Calu3 (cell line): ENCODE measurements at places on chromosomes 3 and 15.

DNA sequence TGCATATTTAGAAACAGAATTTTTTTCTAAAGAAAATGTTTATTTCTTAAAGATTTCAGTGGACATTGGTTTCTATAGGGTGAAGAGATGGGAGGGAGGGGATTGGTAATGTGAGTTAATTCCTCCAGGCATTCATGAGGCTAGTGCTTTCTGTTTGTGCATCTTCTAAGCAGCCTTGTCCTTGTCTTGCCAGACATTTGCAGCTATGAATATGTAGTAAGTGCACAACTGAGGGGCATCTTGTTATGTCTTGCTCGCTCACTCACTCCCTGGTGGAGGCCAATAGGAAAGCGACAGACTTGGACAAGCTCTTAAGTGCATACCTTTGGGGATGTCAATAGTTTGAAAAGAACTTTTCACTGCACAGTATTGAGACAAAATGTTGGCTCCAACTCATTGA, 92.5 kb upstream of the ATP10A start:
- no peak for DNase-seq

GRCh38 chr15:76468722-76469121, 132.1 kb downstream of the ISL2 start:
- DNase-seq: no peak

DNA sequence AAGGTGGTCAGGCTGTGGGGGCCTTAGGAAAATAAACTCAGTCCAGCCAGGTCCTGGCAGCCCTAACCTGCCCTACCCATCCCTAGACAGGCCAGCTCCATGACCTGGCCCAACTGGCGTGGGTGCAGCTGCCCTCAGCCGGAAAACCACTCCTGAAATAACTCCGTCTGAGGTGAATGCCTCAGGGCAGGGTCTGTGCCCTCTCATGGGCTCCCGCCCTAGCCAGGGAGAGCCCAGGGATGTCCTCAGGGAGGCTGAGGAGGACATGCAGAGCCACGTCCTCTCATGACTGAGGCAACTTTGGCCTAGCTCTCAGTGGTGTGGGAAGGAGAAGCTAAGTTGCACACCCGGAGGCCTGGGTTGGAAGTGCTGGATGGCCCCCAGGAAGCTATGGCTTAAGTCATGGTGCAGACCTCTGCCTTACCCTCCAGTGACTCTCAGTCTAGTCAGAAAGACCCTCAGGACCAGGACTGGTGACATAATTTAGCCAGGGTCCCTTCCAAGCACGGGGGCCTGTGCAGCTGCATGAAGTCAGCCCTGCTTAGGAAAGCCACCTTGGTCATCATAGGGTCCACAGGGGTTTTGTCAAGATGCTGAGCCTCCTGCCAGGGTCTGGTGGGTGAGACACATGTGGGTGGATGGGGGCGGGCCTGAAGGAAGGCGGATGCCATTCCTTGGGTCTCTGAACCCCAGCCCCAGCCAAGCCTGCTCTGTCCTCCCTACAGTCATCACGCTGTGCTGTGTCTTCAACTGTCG, 7.4 kb downstream of the TMIE start:
- no peak for DNase-seq

- no peak for DNase-seq
These were observed 484.8 kb downstream of the CNTN3 start for GRCh38 chr3:74129611-74130010.

- DNase-seq: no peak
These were observed 8.8 kb downstream of the GBE1 start for GRCh38 chr3:81752604-81753003.

DNA sequence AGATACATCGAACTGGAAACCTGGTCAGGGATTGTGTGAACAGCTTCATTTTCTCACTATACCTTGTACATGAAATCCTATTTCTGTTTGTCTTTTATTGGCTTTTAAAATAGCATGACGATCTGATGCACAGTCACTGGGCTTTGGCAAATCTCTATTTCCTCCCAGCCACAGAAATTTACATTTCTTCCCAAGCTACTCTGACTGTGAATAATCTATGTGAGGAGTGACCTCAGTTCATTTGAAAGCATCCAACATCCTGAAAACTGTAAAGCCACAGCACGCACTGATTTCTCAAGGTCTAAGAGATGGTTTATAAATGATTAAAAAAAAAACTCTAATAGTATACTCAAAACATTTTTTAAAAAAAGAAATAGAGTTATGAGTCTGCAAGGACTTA, 450.3 kb downstream of the IL5RA start:
- no peak for DNase-seq

- no peak for DNase-seq
These were observed 451.5 kb upstream of the PPP2R3A start for GRCh38 chr3:135514060-135514448.
